Stimulated activated naive B cell treated with anti-CD40 and anti-IgM and Interleukin-4, amounts not matched to agents 10 μg/mL and 1 μg/mL and 100 μg/mL, for 72 hours (primary cell): ENCODE measurements at places on chromosomes 11 and 22.

- H3K27ac ChIP-seq: no peak overlapping the region
- no peaks in the 10 kb centered on the region for H3K27me3 ChIP-seq
- H3K4me3 ChIP-seq: no peak overlapping the region
These were observed 17.9 kb downstream of the NADSYN1 start for GRCh38 chr11:71470946-71471345.

GRCh38 chr11:102990145-102990544 lies 34.6 kb upstream of the MMP13 start:
- H3K27me3 ChIP-seq: peaks cover 29% of the 10 kb centered on the region
- H3K4me1 ChIP-seq: no peaks in the 10 kb centered on the region
- no peak overlapping the region for H3K27ac ChIP-seq
- H3K36me3 ChIP-seq: no peaks in the 10 kb centered on the region
- no peak overlapping the region for H3K4me3 ChIP-seq
- DNase-seq: no peak

DNA sequence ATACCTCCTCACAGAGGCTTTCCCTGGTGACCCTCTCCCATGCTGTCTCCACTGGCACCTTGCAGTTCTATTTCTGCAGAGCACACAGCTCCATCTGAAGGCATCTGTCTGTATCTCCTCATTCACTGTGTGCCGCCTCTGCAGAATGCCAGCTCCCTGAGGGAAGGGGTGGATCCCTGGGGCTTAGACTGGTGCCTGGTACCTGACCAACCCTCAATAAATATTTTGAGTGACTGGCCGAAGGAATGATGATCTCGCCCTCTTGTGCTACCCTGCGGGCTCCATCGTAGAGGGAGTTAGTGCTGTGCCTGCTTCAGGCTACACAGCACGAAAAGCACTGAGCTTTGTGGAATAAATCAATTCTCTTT lies 1.6 kb downstream of the CBX7 start:
- DNase-seq: no peak
- H3K4me1 ChIP-seq: peaks cover 46% of the 10 kb centered on the region
- no peak overlapping the region for H3K27ac ChIP-seq
- H3K4me3 ChIP-seq: peak overlapping the region; percentile 48
- peaks cover 21% of the 10 kb centered on the region for H3K27me3 ChIP-seq
- peaks cover 1% of the 10 kb centered on the region for H3K36me3 ChIP-seq

GRCh38 chr22:48299801-48300200 lies 1527.9 kb downstream of the BRD1 start:
- peaks cover 24% of the 10 kb centered on the region for H3K27me3 ChIP-seq
- no peak for DNase-seq
- no peaks in the 10 kb centered on the region for H3K4me1 ChIP-seq
- no peaks in the 10 kb centered on the region for H3K36me3 ChIP-seq
- no peak overlapping the region for H3K4me3 ChIP-seq

- no peak for DNase-seq
- H3K27me3 ChIP-seq: peaks cover 4% of the 10 kb centered on the region
- H3K27ac ChIP-seq: no peak overlapping the region
- no peaks in the 10 kb centered on the region for H3K36me3 ChIP-seq
- H3K4me3 ChIP-seq: no peak overlapping the region
These were observed 539.3 kb downstream of the OPCML start for GRCh38 chr11:132992838-132993631.

DNA sequence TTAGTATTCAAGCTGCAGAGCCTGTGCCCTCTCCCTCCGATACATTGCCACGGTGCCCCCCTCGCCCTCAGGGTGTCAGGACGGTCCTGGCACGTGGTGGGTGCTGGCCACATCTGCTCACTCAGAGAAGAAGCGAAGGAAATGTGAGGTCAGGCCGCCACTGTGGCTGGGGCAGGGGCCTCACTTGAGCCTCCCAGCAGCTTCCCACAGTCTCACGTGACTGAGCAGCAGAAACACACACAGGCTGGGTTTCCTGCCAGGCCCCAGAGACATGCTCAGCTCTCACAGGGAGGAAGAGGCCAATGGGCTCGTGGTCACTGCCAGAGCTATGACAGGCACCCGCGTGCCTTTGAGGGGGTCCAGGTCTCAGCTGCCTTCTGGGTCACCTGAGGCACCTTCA lies 37.9 kb upstream of the PRR5 start:
- no peak overlapping the region for H3K27ac ChIP-seq
- no peak for DNase-seq
- H3K27me3 ChIP-seq: peaks cover 13% of the 10 kb centered on the region
- no peak overlapping the region for H3K4me3 ChIP-seq

- H3K27me3 ChIP-seq: no peaks in the 10 kb centered on the region
- H3K4me3 ChIP-seq: no peak overlapping the region
- H3K27ac ChIP-seq: no peak overlapping the region
- peaks cover 15% of the 10 kb centered on the region for H3K4me1 ChIP-seq
- no peak for DNase-seq
- H3K36me3 ChIP-seq: no peaks in the 10 kb centered on the region
These were observed 307.5 kb downstream of the ETS1 start for GRCh38 chr11:128279866-128280265.

- no peak overlapping the region for H3K4me3 ChIP-seq
- no peaks in the 10 kb centered on the region for H3K4me1 ChIP-seq
- H3K27ac ChIP-seq: no peak overlapping the region
- DNase-seq: no peak
- H3K36me3 ChIP-seq: no peaks in the 10 kb centered on the region
- H3K27me3 ChIP-seq: no peaks in the 10 kb centered on the region
These were observed 80.4 kb downstream of the BDNF start for GRCh38 chr11:27619763-27620335.

- no peak overlapping the region for H3K27ac ChIP-seq
- H3K27me3 ChIP-seq: no peaks in the 10 kb centered on the region
- no peak for DNase-seq
These were observed 27.1 kb downstream of the ADAMTS15 start for GRCh38 chr11:130475426-130476053.

GRCh38 chr11:4095509-4096230 lies 1.1 kb downstream of the RRM1 start:
- H3K4me3 ChIP-seq: peak overlapping the region; percentile 98
- H3K36me3 ChIP-seq: peaks cover 12% of the 10 kb centered on the region
- peaks cover 35% of the 10 kb centered on the region for H3K4me1 ChIP-seq
- peak overlapping the region; percentile 97 for H3K27ac ChIP-seq
- DNase-seq: no peak
